ENCODE measurements at places on chromosomes 1 and 21.

GRCh38 chr1:151832318-151832980 lies 847 bp upstream of the RORC start:
- peak; percentile 70 for DNase-seq

- no peak for DNase-seq
Measured at GRCh38 chr1:89863165-89863830, 42.5 kb downstream of the LRRC8D start.

DNA sequence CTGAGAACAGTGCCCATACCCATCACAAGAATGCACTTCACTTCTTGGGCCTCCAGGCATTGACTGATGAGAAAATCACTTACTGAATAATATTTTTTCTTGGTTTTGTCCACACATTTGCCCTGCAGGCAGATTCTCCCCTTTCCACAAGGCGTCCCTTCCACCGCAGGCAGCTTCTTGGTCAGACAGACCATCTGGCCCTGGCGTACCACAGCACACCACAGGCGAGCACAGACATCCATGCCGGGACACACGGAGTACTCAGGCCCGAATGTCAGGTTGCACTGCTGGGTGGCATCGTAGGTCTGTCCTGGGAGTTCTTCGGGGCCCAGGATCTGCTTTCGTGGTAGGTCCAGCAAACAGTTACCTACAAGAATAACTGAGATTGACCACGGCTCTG lies 32.5 kb downstream of the ADAMTS5 start:
- no peak for DNase-seq

DNA sequence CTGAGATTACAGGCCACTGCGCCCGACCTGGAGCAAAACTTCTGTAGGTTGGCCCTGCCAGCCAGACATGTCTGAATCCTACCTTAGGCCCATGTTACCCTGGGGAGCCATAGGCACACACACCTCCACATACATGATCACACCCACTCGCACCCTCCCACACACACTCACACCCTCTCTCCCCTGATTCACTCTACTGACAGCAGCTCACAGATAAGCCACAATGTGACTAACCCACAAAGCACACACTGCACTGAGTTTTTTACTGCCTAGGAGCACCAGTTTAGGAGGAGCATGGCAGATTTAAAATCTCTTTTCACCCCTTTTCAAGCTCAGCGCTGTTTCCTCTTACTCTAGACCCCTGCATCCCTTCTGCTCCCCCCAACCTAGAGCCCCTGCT lies 41.7 kb downstream of the SLC30A1 start:
- no peak for DNase-seq

DNA sequence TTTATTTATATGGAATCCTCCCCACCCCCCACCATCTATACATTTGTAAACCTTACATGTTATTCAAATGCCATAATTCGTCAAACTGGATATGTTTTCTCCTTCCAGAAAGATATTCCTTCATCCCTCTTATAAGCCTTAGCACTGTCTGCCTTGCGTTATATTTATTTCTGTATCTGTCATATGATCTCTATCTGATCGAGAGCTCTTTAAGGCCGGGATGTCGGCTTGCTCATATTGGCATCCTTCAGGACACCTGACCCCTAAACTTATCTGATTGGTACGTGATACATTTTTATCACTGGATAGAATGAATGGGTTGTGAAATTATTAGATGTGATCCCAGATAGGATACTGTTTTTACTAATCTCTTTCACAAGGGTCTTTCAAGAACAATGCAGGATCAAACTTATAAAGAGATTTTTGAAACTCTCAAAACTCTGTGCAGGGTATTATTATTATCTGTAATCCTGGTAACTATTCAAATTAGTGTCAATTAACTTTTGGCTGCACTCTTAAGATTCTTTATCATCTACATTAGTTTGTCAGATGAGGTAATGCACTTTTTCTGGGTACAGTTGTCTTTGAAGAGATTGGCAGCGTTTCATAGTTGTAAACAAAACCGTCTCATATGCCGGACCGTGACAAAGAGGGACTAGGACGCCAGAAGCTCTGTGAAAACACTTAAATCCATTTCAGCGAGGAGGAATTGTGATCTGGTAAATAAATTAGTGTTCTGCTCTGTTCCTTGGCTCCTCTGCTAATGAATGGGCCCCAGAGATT lies 152.0 kb downstream of the KIF26B start:
- no peak for DNase-seq

GRCh38 chr1:30525631-30525970 lies 197.8 kb downstream of the MATN1 start:
- DNase-seq = no peak

DNA sequence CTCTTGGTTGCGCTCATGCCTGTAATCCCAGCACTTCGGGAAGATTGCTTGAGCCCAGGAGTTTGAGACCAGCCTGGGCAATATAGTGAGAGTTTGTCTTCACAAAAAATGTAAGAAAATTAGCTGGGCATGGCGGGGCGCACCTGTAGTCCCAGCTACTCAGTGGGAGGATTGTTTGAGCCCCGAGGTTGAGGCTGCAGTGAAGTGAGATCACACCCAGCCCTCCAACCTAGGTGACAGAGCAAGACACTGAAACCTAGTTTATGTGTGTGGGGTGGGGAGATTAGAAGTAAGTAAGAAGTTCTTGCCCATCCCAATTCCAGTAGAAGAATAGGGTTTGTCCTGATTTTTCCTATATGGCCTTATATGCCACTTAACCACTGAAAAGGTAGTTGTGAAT lies 2.0 kb downstream of the RPL5 start:
- no peak for DNase-seq

- no peak for DNase-seq
Measured at GRCh38 chr1:245807306-245807705, 652.5 kb downstream of the KIF26B start.

DNA sequence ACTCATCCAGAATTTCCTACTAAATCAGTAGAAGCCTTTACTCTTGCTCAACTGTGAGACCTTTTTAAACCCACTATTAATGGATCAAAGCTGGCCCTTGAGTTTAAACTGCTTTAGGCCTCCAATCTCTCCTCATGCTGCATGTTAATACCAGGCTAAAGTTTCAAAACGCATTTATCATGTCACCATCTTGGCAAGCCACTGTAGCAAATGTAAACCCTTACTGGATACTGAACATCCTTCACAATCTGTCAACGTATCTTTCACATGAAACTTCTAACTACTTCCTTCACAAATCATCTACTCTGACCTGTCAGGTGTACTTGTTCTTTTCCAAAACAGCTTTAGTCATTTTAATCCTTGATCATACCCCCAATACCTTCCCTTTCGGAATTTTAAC lies 3.0 kb downstream of the PAXBP1 start:
- DNase-seq = no peak

DNA sequence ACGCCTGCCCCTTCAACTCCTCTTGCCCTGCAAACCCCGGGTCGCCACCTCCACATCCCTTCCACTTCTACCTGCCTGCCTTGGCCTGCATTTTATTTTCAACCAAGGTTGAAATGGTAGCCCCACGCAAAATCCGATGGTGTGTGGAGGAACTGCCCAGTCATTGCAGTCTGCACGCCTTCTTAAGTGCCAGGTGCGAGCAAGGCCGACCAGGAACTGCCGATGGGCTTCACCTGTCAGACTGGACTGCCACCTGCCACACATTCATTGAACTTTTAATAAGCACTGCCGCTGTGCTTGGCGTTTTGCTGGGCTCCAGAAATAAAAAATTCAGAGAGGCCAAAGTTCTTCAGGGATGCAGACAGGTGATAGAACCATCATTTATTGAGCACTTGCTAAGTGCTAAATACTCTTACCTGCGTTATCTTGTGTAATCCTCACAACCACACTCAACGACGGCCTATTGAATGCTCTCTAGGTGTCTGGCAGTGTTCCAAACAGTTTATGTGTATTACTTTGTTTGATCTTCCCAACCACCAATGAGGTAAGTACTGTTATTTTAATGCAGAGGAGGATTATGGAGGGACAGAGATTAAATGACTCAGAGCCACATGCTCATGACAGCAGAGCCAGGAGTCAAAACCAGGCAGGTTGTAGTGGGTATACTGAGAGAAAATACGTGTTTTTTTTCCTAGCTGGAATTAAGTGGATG lies 36.2 kb downstream of the CACHD1 start:
- DNase-seq = peak; percentile 13

DNA sequence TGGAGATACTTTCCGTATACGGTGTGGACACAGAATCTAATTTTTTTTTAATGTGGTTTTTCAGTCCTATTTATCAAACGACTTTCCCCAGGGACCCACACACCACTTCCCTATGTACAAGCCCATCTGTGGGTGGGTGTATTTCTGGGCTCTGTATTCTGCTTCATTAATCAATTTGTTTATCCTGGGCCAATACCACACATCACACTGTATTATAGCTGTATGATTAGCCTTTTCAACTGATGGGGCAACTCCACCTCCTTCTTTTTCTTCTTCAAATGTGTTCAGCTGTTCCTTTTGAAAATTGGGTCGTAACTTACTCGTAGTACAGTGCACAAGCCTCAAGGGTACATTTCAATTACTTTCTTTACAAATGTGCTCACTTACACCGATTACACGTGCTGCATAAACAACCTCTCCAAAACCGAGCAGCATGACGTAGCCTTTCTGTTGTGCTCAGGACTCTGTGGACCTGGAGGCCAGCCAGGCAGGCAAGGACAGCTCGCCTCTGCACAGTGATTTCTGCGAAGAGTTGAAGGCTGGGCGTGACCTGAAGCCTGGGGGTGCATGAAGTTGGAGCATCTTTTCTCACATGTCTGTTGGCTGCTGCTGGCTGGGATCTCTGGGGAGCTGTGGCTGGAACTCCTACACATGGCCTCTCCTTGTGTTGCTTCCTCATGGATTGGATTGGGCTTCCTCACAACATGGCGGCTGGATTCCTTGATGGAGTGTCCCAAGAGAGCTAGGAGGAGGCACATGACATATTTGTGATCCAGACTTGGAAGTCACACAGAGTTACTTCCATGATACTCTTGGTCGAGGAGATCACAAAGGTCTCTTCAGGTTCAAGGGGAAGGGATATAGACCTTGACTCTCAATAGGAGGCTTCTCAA lies 126.5 kb downstream of the CRYAA start:
- DNase-seq = no peak
